Activated T-cell treated with anti-CD3 and anti-CD28 coated beads, Interleukin-2, amount 50 U/mL, for 1 hour (primary cell): ENCODE measurements at places on chromosomes 4 and X.
A peak's percentile ranks its signal among the peaks of the same experiment; 100 is the strongest.

DNA sequence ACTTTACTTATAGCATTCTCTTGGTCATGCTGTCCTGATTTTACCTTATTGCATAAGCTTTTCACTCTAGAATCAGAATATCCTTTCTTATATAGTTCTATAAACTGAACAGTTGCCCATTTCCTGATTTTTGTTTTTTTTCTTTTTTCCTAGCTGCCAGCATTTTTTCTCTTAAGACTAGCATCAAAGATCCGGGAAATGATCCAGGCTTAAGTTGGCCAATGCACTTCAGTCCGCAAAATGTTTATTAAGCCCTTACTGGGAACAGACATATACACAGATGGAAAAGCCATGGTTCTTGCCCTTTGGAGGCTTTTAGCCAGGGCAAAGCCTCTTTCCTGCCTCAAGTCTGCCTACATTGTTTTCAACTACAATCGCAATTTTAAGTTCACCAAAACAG lies 10.1 kb upstream of the BMP2K start:
- DNase-seq: no peak

DNA sequence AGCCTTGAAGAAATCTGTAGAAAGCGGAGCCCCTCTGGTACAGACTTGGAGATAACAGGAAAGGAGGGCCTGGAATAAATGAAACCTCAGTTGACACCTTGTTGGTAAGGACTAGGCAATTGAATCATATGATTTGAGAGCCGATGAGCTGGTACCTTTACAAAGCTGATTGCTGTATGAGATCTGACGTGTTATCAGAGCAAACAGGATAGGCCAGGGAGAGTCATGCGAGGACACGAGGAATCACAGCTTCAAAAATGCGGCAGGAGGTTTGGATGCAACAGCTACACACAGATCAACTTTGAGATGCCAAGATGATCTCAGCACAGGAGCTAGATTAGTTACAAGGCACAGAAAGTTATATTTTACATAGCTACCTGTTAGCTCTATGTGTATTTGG lies 7.4 kb upstream of the SLC10A4 start:
- no peak for DNase-seq

- DNase-seq: peak; percentile 77
Measured at GRCh38 chr4:1009542-1010394, 1.7 kb upstream of the FGFRL1 start.

DNA sequence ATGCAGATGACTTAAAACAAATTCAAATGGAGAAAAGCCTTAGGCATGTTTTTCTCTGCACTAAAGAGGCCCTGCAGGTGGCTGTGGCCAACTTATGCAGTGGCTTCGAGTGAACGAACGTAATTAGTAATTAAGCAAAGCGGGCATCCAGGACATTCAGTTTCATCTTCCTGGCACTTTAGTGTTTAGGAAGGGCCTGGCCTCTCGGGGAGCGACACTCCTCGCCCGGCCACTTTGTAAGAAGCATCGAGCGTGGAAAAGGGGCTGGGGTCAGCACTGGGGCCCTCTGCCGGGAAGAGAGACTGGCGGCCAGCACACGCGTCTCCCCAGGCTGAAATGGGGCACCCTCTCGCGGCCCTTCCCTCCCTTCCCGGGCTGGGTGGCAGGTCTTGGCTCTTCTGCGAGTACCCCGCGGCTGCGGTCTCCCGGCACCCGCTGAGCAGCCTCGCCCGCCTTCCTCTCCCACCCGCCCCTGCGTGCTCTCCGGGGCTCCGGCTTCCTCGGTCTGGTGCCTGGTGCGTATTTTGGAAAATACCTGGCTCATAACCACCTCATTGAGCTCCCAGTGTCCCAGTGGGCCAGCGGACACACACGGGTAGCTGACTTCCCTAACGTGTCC lies 677 bp upstream of the CYP4V2 start:
- peak; percentile 65 for DNase-seq

- DNase-seq: no peak
Measured at GRCh38 chrX:78327370-78328086, at the start of gene CYSLTR1. TSS of gene CYSLTR1 (minus strand) at chrX:78327611. CDS start at chrX:78273746, 53,865 bp downstream.

- DNase-seq: no peak
Measured at GRCh38 chrX:29634516-29634915, 580.8 kb upstream of the MAGEB2 start.

DNA sequence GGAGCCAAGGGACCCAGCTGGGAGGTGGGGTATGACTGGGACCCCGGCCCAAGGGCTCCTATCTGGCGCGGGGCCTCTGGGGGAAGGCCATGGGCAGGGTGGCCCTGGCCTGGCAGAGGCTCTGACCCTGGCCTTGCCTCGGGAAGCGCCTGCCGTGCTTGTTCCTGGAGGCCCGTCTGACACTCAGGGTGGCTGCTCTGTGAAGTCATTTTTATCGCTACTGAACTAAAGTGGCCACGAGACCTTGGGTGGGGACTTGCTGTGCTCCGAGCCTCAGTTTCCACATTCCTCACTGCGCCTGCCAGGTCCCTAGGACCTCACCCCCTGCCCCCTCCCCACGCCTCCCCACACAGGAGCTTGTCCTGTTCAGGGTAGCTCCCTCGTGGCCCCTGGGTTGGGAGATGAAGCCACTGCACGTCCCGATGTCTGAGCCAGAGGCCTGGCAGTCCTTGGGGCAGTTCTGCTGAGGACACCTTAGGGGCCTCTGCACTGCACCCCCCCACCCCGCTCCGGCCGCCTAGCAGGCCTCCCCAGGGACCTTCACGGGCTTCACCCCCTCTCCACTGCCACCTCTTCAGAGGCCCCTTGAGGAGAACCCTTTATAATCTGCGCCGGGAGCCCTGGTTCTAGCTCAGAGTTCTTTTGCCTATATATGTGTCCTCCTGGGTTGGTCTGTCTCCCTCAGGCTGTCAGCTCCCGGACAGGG lies 639 bp upstream of the SORCS2 start:
- no peak for DNase-seq

DNA sequence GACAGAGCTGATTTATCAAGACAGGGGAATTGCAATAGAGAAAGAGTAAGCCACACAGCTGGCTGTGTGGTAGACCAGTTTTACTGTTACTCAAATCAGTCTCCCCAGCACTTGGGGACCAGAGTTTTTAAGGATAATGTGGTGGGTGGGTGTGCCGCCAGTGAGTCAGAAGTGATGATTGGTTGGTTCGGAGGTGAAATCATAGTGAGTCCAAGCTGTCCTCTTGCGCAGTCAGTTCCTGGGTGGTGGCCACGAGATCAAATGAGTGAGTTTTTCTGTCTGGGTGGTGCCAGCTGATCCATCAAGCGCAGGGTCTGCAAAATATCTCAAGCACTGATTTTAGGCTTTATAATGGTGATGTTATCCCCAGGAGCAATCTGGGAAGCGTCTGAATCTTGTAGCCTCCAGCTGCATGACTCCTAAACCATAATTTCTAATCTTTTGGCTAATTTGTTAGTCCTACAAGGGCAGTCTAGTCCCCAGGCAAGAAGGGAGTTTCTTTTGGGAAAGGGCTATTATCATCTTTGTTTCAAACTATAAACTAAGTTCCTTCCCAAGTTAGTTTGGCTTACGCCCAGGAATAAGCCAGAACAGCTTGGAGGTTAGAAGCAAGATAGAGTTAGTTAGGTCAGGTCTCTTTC lies 44.0 kb upstream of the PPP1R2C start:
- no peak for DNase-seq

- DNase-seq: peak; percentile 23
Measured at GRCh38 chr4:8435656-8436121, 4.8 kb downstream of the ACOX3 start.

DNA sequence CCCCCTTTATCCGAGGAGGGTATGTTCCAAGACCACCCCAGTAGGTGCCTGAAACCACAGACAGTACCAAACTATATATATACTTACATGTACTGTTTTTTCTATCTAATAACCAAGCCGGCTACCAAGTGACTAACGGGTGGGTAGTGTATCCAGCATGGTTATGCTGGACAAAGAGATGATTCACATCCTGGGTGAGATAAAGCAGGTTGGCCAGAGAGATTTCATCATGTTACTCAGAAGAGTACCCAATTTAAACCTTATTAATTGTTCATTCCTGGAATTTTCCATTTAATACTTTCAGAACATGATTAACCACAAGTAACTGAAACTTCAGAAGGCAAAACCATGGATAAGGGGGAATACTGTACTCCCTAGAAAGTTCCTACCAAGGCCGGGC lies 46.5 kb downstream of the RFC1 start:
- no peak for DNase-seq

- DNase-seq: no peak
Measured at GRCh38 chr4:168837922-168838321, 172.1 kb downstream of the CBR4 start.
